Dermis microvascular lymphatic vessel endothelial cell (primary cell): ENCODE measurements at places on chromosomes 16 and 17.

- no peak for DNase-seq
These were observed 1.1 kb upstream of the NTN1 start for GRCh38 chr17:9020096-9020823.

DNA sequence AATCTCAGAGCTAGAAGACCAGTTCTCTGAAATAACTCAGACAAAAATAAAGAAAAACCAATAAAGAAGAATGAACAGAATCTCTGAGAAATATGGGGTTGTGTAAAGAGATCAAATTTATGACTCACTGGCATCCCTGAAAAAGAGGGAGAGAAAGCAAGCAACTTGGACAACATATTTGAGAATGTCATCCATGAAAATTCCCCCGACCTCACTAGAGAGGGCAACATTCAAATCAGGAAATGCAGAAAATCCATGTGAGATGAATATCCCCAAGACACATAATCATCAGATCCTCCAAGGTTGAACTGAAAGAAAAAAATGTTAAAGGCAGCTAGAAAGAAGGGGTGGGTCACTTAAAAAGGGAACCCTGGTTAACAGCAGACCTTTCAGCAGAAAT is 32.1 kb downstream of the TANC2 start:
- no peak for DNase-seq

DNA sequence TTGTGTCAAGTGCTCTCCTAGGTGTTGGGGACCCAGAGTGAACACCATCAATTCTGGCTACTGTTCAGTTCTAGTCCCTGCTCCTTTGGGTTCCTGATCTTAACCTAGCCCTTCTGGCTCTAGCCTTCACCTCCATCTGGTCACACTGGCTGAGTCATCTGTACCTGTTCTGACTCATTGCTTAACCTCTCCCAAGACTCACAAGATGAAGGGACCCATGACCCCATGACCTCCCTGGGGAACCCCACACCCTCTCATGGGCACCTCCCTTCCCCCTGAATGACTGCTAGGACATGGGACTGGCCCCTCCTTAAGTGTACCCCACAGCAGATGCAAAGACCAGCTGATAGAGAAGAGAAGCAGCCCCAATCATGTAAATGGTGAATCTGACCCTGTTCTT is 345.8 kb upstream of the CDH5 start:
- no peak for DNase-seq

DNA sequence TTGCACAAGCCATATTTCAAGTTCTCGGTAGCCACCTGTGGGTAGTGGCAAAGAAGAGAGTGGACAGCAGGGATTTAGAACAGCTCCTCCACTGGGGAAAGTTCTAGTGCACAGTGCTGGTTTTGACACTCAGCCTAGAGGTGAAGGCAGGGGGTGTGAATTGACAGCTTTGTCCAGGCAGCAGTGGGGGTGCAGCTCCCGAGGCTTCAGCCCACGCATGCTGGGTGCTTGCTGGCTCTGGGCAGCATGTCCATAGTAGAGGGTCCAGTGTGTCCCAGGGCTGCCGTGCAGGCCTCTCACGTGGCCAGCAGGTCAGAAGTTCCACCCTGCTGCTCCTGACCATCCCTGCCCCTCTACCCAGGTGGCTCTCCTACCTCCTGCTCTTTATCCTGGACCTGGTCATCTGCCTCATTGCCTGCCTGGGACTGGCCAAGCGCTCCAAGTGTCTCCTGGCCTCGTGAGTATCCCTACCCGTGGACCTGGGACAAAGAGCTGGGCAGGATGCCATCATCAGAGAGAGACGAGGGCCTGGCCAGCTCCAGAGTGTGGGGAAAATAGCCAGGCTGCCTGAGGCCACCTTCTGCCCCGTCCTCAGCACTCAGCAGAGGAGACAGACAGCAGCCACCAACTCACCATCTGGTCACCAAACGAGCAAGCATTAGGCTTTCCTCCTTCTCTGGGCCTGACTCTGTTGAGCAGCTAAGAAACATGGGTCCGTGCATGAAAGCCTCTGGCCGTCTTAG is 29.8 kb downstream of the TTYH2 start:
- DNase-seq: no peak
